ENCODE measurements at places on chromosomes 2 and 18. TPM values are rescaled to one million over a fixed set of nuclear protein-coding genes. Genes with fewer than 3 reads are reported as not detected.

Gene LINC00305
- total RNA-seq = not detected

Gene RFX8
- total RNA-seq = not detected

Gene ABHD1
- total RNA-seq = 1.6 TPM

Gene CFAP65
- 0.17 TPM for total RNA-seq

Gene TNS1
- 17.4 TPM for total RNA-seq

Gene SNTG2
- total RNA-seq = not detected

Gene GAL3ST2
- total RNA-seq = 0.22 TPM

Gene CSRNP3
- total RNA-seq = not detected
